ENCODE measurements at places on chromosomes 6 and 20. TPM values are rescaled to one million over a fixed set of nuclear protein-coding genes. Genes with fewer than 3 reads are reported as not detected.

Gene EYA4
- total RNA-seq = not detected

Gene SLC26A8
- not detected for total RNA-seq

Gene TEAD3
- not detected for total RNA-seq

- DNase-seq = no peak
Measured at GRCh38 chr20:20362774-20363433, 5.0 kb upstream of the INSM1 start.

- DNase-seq = no peak
Measured at GRCh38 chr20:48721324-48722001, 106.3 kb downstream of the PREX1 start.

DNA sequence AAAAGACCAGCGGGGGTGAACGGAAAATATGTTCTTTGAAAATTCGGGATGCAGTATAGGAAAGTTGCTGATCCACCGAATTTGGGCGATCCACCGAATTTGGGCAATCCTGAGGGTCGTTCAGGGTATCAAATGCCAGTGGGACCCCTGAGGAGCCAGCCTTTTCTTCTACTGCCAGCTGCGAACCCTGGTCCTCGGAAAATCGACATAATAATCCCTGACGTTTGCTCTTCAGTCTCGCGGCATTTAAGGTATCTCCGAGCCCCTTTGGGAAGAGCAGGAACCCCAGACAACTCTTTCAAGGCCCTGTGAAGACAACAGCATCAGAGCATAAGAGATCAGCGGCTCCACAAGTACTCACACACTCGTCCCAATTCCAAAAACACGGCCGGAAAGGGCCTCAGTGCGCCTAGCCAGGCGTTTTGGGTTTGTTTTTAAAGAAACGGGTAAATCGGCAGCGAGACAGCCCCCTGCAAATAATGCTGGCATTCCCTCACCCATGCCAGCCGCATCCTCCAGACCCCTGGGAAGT, 1.0 kb downstream of the SIM1 start:
- DNase-seq = no peak
